ENCODE measurements at places on chromosomes 7 and 10.

GRCh38 chr7:50832744-50833143, 50.0 kb upstream of the GRB10 start:
- no peak for DNase-seq

GRCh38 chr10:32205670-32206069, 141.3 kb downstream of the EPC1 start:
- DNase-seq, result no peak

DNA sequence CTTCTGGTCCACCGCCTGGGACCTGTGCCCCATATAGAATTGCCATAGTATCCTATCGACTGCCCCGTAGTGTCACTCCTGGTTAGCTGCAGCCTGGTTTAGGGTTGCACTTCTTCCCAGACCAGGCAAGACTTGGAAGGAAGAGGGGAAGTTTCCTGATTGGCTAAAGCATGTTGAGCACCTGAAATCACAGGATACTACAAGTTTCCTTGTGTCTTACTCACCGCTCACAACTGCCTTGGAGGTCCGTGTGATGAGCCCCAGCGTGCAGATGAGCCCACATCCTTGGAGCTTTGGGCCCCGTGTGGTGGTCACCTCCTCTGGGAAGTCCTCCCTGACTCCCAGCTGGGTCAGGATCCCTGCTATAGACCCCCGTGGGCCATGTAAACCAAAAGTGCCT, 73.9 kb upstream of the GTF2I start:
- no peak for DNase-seq

- no peak for DNase-seq
Measured at GRCh38 chr10:23974746-23975272, 234.1 kb upstream of the KIAA1217 start.

DNA sequence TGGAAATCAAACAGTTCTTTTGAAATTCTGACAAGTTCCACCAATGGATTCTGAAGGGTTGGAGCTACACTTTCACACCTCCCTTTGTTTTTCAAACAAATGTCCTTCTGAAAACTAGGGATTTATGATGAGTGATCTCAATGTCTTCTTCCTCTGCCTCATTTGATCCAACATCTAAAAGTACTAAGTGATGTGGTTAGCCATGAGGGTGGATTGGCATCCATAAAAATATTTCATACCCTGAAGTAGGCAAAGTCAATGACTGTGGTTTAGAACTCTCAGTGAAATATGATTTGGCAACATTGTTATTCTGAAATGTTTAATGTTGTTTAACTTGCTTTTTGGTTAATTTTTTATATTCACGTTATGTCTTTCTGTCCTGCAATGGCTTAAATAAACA, 136.9 kb downstream of the MBL2 start:
- DNase-seq, result no peak

- DNase-seq, result no peak
Measured at GRCh38 chr7:140475747-140476333, 3.5 kb downstream of the MKRN1 start.

- DNase-seq, result no peak
Measured at GRCh38 chr10:111525696-111526095, 448.9 kb downstream of the ADRA2A start.

DNA sequence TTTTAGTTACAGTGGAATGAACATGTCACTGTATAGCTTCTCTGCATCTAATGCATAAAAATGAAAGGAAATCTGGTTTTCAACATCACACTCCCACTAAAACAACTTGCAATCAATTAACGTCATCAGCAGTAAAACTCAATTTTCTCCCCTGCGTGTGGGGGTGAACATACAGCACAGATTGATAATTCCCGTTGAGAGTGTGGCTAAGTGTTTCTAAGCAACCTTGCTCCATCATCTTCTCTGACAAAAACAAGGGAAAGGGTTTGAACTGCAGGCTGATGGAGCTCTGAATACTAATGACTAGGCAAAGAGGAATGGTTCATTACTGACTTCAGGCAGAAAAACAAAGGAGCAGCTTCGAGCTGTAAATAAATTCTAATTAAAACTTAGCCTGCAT, 238.3 kb downstream of the PARD3 start:
- DNase-seq, result no peak

GRCh38 chr10:118298787-118299186, 43.3 kb downstream of the FAM204A start:
- no peak for DNase-seq
